ENCODE measurements at places on chromosomes 2 and 18.

DNA sequence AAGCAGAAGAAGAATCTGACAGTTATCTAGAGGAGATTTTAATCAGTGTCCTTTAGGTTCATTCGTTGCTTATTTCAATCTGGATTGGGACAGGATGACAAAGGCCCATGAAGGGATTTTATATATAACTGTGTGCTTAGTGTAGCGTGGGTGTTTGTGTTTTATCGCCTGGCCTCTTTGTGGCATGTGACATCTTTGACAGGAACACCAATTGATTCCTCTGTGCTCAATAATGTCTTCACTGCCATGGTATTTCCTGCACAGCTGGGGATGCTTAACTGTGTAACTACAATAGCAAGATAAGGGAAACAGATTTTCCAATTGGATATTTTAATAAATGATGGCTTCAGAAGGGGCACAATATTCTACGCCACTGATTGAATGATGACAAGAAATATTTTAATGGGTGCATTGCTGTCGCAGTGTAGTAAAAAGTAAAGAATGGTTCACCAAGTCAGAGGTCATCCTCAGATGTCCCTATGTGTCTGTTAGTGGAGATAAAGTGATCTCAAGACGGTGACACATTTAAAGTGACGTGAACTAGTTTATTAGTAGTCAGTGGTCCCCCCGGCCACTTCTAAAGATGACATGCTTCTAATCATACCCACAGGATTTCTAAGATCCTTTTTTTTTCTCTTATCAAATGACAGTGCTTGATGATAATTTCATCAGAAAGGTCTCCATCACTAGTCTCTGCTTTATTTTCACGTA is 160.4 kb downstream of the AGAP1 start:
- DNase-seq = no peak

DNA sequence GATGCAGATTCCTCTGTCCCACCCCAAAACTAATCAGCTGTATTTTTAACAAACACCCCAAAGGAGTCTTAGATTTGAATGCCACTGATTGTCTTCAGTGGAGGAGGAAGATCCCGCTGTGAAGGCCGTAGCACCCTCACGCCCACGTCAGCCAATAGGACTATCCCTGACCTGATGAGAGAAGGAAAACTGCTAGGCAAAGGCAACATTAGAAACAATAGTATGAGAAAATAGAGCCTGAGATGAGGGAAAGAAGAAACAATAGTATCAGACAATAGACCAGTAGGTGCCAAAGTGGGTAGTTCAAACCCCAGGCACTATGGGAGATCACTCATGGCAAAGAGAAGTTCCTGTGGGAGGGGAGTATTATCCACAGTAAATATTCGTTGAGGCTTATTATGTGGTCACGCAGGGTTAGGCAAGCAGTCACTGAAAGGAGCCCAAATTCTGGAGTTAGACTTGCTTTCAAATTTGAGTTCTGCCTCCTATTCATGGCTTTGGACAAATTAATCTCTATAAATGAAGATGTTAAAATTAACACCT is 2.8 kb downstream of the PCBP1 start:
- no peak for DNase-seq

DNA sequence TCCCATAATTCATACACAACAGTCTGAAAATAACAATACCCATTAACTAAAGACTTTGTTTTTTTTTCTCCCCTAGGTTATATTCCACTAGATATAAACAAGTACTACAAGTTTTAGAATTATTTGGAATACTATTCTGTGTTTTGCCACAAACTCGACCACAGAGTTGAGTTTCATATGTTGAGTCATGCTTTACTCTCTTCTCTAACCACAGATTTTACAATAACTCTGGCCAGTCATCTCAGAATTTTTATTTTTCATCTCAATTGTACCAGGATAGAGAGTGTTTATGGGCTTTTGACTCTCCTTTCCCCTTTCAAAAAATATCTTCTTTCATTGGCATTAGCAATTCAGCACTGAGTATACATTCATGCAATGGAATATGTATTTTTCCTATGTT is 348.7 kb upstream of the GALNT5 start:
- no peak for DNase-seq

GRCh38 chr18:33576999-33577646 is 896 bp upstream of the ASXL3 start:
- DNase-seq = no peak

- DNase-seq = no peak
Observed at GRCh38 chr18:62164310-62164709, 22.5 kb downstream of the PIGN start.

DNA sequence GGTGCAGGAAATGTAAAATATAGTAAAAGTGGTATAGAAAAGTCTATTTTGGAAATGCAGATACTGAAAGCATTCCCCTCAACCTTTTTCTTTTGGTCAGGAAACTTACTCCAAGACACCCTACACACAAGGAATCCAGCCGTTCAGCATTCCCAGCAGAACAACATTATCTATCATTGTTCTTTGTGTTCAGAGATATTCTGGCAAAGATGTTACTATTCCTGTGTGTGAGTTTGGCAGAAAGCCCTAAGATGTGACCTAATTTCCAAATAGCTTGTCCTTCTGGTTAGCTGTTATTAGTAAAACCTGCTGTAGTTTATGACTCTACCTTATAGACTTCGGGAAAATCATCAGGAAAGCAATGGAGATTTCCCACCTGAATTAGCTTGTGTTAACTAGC is 78.1 kb upstream of the PELI1 start:
- no peak for DNase-seq

DNA sequence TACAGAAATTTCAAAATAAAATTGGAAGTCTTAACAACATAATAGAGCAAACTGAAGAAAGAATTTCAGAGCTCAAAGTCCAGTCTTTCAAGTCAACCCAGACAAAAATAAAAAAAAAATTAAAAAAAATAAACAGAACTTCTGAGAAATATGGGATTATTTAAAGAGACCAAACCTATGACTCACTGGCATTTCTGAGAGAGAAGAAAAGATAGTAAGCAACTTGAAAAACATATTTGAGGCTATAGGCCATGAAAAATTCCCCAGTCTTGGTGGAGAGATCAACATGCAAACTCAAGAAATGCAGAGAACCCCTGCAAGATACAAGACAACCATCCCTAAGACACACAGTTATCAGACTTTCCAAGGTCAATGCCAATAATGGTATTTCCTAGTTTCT is 167.4 kb downstream of the RNF144A start:
- DNase-seq = no peak

GRCh38 chr18:60060578-60060977 is 160.8 kb downstream of the PMAIP1 start:
- DNase-seq = no peak

- DNase-seq = no peak
Observed at GRCh38 chr2:22055784-22056620, 932.2 kb downstream of the TDRD15 start.

GRCh38 chr2:68093634-68094033 is 30.8 kb upstream of the C1D start:
- DNase-seq = no peak

GRCh38 chr2:9847140-9847539 is 3.9 kb downstream of the TAF1B start:
- DNase-seq = no peak

GRCh38 chr2:16664052-16664731 is 1.4 kb downstream of the CYRIA start:
- DNase-seq = no peak

GRCh38 chr2:241451840-241452506 is 56.4 kb downstream of the STK25 start:
- no peak for DNase-seq

DNA sequence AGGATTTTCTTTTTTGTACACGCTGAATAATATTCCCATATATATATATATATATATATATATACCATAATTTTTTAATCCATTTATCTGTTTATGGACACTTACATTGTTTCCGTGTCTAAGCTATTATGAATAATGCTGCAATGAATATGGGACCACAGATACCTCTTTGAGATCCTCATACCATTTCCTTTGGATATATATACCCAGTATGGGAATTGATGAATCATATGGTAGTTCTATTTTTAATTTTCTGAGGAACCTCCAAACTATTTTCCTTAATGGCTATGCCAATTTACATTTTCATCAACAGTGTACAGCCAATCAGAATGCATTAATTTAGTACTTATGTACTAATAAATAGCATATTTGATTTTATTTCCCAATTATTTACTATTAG is 53.1 kb downstream of the MERTK start:
- no peak for DNase-seq

GRCh38 chr18:49521216-49521835 is 34.3 kb upstream of the C18orf32 start:
- no peak for DNase-seq

DNA sequence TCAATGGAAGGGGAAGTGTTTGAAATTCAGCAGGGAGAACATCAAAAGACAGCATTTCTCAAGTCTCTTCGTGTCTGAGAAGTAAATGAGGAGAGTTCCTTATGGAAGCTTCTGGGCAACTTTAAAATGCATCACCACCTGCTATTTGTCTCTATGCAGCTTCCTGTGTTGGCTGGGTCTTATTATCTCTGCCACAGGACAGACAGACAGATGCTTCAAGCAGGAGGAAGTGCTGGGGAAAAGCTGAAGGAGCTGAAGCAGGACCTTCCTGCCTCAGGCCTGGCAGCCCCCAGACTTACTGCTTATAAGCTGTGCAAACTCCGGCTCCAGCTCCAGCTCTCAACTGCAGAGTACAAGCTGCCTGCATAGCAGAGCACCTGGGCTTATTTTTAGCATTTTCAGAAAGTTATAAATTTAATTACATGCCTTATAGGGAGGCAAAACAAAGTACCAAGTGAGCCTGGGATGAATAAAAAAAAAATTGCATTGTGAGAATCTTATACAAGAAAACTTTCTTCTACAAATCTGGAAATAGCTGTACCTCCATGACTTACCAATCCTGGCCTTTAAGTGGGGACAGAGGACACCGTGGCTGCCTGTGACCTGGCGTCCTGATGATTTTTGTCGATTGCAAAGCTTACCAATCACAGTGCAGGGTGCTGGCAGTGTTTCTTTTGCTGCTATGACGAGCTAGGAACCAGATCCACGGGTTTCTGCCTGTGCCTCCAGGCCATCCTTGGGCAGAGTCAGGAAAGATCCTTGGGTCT is 206.3 kb downstream of the SEPTIN10 start:
- DNase-seq = no peak

DNA sequence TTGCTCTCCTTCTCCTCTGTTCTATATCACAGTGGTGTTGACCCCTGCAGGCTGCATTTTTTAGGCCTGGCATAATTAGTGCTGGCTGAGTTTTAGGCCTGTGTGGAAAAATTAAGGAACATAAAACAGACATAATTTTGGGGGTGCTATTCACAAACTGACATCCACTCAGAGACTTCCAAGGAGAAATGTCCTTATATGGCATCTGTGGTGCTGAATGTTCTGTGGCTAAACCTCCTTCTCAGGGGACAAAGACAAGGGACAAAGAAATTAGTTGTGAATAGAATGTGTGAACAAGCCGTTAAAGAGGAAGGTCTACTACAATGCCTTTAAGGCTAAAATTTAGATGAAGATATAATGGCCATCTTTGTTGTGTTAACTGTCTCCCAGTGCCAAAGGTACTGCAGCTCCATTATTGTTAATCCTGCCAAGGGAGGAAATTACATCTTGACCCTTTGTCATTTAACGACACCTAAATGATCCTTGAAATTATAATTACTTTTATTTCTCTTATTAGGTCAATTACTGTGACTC is 870.0 kb upstream of the CHAC2 start:
- no peak for DNase-seq

DNA sequence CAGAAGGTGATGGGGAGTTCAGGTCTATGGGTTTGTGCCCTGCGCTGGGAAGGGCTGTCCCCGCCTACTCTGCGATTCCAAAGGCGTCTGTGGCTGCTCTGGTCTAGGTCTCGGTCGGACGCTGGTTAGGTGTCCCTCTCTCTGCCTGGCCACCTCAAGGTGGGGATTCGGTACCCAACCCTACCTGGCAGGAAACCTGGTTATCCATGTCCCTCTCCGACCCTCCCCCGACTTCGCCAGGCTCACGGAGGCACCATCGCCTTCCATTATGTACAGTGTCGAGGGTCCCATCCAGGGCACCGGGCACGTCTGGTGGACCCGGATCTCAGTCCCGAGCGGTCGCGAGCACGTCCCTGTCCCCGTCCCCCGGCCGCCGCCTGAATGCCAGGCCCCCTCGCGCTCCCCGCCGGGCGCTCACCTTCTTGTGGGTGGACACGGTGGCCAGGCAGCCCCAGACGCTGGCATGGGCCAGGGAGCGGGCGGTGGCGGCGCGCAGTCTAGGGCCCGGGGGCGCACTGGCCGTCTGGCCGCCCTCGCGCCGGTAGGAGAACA is 628 bp downstream of the CREG2 start:
- no peak for DNase-seq

- DNase-seq = no peak
Observed at GRCh38 chr18:12048827-12049175, 44.8 kb upstream of the ANKRD62 start.

DNA sequence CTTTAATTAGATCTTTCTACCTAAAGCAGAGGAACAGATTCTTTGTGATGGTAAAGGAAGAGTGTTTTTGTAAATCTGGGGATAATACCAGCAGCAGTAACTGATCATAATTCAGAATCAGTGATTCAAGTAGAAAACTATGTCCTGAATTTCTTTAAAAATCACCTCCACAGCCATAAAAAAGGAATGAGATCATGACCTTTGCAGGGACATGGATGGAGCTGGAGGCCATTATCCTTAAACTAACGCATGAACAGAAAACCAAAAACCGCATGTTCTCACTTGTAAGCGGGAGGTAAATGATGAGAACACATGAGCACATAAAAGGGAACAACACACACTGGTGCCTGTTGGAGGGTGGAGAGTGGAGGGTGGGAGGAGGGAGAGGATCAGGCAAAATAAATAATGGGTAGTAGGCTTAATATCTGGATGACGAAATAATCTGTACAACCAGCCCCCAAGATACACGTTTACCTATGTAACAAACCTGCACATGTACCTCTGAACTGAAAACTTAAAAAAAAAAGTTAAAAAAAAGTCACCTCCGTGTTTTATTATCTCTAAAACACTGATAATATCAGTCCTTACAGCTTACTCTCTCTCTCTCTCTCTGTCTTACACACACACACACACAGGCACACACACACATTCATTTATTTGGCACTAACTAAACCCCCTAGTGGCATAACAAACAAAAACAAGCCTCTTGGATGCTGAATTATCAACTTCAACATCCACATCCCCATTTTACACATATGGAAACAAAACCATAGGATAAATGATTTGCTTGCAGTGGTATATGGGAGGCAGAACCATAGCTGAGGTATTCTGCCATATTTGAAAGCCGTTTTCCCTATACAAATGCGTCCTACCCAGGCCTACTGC is 1.4 kb downstream of the TM4SF20 start:
- no peak for DNase-seq

DNA sequence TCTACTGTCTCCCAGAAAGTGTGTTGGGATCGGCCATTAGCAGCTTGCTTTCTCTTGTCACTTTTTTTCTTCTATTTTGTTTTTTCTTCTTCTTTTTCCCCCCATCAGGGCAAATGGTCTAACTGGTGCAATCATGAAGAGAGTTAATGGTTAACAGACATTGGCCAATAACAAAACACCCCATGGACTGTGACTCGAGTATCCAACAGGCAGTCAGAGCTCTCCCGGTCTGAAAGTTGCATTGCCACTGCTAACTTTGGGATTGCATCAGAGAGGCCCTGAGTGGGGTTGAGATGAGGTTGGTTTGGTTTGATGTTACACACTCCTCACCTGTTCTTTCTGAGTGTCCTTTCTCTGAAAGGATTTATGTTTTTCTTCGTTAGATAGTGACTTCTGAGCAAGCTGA is 12.9 kb upstream of the SNORC start:
- no peak for DNase-seq

- no peak for DNase-seq
Observed at GRCh38 chr2:200871151-200871550, 6.7 kb upstream of the CLK1 start.

Measured in stimulated activated CD4-positive, alpha-beta T cell treated with anti-CD3 and anti-CD28 coated beads, Interleukin-15, amount 100 ng/mL, for 1 hour (primary cell).